Fibroblast of skin of back (primary cell): ENCODE measurements at places on chromosomes 1 and 21.
A peak's percentile ranks its signal among the peaks of the same experiment; 100 is the strongest.

DNA sequence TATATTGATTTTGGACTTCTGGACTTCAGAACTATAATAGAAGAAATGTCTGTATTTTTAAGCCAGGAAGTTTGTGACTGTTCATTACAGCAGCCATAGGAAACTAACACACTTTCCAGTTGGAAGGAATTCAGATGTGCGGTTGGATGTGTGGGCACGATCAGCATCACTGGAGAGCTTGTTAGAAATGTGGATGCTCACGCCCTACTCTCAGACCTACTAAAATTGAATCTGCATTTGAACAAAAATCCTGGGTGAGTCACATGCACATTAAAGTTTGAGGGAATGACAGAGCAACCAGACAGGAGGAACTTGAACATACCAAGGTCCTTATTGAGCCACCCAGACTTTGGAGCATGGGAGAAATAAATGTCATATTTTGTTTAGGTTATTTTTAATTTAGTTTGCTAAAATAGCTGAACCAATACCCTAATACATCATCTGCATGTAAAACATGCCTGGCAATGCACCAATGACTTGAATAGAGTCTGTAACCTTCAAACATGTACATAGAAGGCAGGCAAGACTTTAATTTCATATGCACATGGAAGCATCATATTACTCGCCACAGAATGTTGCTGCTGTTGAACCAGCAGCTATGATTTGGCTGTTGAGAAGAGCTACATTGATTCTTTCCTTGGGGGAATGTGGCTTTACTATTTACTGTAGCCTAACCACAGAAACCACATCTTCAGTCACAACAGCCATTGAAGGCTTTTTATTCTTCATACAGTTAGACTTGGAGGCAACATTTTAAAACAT, 346.2 kb downstream of the BARHL2 start:
- DNase-seq: peak; percentile 35

DNA sequence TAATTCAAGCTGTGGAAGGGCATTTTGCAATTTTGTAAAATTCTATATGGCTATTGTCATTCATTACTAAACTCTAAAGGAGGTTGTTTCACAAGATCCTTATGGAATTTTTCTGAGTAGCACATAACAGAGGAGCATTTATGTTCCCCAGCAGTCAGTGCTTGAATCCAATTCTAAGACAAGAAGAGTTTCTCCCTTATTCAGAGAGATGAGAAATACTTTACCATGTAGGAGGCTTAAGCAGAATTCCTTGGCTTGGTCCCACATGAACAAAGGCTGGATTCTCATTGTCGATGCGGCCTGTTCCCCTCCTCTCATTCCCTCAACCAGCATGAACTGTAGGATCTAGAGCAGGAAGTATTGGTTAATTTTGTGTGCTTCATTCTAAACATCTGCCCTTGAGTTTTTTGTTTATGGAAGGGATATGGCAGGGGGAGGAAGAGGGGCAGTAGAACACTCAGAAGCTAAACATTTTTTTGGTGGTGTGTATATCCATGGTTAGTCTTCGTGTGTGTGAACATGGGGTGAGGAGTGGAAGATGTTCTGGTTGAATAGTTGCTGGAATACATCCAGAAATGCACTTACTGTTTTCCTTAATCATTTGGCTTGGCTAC, 74.3 kb downstream of the LAMC1 start:
- peak; percentile 79 for DNase-seq

DNA sequence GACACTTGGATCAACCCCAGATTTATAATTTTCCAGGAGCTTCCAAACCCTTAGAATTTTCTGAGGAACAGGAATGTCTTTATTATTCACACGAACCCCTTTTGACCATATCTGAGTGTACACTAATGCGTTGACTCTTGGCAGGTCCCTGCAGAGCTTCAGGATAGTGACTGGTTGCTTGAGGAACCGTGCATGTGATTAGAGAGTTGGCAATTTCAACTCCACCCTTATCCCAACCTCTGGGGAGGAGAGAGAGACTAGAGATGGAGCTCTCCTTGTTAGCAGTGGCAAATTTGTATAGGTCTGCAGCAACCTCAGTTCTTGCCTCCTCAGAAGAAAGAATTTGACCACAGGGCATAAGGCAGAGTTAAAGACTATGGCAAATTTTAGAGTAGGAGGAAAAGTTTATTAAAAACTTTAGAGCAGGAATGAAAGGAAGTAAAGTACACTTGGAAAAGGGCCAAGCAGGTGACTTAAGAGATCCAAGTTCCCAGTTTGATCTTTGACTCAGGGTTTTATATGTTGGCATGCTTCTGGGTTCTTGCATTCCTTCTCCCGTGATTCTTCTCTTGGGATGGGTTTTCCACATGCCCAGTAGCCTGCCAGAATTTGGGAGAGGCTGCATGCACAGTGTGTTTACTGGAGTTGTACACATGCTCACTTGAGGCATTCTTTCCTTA, 93.8 kb upstream of the ETV3 start:
- DNase-seq: no peak

DNA sequence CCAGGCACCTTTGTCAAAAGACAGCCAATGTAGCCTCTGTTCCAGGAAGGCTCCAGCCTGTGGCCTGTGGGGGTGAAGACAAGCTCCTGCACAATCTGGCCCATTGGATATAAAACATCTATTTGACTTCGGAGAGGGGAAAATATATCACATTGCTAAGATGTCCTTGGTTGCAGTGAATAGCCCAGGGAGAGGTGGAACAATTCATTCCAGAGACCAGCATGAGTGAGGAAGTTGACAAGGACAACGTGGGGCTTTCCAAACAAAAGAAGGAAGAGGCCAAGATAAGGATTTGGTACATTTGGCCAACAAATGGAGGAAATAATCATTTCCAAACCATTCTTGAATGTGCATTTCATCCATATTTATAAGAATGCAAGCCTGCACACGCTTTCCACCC, 187.0 kb downstream of the ETS2 start:
- no peak for DNase-seq

- DNase-seq: no peak
Measured at GRCh38 chr1:78520216-78520615, 29.4 kb downstream of the PTGFR start.

DNA sequence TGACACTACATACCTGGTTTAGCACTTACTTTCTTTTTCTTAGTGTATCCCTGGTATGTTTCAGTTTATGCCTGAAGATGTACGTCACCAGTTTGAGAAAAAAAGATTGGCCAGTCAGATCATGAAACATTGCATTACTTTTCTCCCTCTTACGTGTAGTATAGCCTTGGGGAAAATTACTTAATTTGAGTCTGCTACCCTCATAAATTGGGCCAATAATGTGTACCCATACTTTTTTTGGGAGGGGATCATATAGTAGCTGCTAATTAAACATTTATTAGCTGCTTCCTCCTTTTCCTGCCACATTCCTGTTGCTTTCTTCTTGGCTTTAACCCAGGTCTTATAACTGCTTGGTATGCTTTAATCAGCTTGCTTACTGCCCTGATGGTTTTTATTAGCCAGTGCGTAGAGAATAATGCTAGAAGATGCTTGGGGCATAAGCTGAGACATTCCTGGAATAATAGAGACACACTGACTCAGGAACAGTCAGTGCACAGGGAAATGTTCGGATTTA, 32.1 kb downstream of the RABGAP1L start:
- DNase-seq: peak; percentile 75

GRCh38 chr1:164511001-164511705, 47.8 kb upstream of the PBX1 start:
- DNase-seq: no peak

GRCh38 chr1:33396188-33397124, 34.4 kb downstream of the PHC2 start:
- no peak for DNase-seq

- DNase-seq: peak; percentile 49
Measured at GRCh38 chr1:32334864-32335534, 1.0 kb downstream of the MARCKSL1 start.

GRCh38 chr1:63799820-63800219, 26.0 kb downstream of the ROR1 start:
- peak; percentile 65 for DNase-seq

DNA sequence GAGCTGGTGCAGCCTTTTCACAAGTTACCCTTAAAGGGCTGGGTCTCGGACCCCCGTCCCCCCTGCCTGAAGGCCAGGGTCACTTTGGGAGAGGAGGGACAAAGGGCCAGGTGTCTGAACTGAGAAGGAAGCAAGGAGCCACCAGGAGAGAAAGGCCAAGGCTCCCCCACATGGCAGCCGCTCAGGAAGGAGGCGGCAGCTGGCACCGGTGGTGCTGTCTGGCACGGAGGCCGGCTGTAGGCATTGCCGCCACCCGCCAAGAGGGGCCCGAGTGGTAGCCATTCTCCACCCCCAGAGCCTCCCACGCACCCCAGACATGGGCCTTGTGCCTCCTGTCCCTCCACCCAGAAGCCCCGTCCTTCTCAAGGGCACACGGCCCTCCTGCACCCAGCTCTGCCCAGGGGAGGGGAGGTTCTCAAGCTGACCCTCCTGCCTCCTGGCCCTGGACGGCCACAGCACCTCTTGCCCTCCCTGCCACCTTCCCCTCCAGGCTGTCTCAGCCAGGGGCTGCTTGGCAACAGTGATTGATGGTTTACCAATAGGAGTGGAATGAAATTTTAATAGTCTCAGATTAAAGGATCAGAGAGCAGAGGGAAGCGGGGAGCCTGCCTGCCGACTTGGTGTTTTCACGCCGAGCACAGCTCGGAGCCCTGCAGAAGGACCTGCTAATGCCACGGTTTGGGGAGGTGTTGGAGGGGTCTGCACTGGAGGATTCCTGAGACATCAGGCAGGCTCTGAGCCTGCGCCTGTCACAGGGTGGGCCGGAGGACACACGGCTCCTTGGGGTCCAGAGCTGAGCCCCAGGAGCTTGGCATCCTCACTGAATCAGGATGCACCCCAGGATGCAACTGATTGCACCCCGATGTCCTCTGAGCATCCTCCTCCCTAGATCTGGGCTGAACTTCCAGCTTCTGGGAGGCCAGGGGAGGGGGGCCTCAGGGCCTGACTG, 211.9 kb upstream of the VAMP3 start:
- no peak for DNase-seq

- DNase-seq: no peak
Measured at GRCh38 chr1:26351590-26352337, 2.2 kb downstream of the CRYBG2 start.

DNA sequence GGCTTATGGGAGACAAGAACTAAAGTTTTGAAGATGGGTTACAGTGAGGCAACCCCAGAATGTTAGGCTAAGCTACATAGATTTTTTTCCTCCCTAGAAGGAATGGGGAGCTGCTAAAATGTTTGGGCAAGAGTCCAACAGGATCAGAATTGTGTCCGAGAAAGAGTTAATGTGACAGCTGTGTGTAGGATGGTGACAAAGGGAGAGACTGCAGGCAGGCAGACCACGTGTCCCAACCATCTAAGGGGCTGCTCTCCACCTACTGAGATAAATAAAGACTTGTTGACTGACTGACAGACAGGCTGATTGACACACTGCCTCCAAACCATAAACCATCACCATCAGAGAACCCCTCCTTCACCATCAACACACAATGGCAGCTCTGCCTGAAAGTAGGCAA, 133.7 kb upstream of the CTTNBP2NL start:
- no peak for DNase-seq

GRCh38 chr1:233138788-233139585, 156.5 kb downstream of the PCNX2 start:
- DNase-seq: no peak

GRCh38 chr1:217431395-217431794, 199.5 kb downstream of the GPATCH2 start:
- no peak for DNase-seq

GRCh38 chr1:22727873-22728272, 17.2 kb downstream of the EPHB2 start:
- DNase-seq: no peak

DNA sequence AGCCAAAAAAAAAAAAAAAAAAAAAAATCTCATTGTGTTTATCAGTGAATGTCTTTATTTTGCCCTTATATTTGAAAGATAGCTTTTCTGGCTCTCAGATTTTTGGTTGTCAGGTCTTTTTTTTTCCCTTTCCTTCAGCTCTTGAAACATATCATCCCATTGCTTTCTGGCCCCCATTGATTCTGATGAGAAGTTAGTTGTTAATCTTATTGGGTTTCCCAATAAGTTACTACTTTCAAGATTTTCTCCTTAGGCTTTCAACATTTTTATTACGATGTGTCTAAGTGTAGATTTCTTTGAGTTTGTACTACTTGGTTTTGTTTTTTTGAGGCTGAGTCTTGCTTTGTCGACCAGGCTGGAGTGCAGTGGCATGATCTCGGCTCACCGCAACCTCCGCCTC, 14.7 kb upstream of the SOAT1 start:
- no peak for DNase-seq

DNA sequence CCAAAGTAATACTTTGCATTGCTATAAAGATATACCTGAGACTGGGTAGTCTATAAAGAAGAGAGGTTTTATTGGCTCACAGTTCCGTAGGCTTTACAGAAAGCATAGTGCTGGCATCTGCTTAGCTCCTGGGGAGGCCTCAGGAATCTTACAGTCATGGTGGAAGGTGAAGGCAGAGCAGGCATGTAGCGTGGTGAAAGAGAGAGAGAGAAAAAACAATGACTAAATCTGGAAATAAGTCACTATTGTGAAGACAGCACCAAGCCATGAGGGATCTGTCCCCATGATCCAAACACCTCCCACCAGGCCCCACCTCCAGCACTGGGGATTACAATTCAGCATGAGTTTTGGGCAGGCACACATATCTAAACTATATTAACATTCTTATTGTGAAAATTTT, 30.4 kb downstream of the SLC30A7 start:
- DNase-seq: no peak

GRCh38 chr1:114540821-114541220, 29.8 kb upstream of the TRIM33 start:
- DNase-seq: no peak

GRCh38 chr21:15309721-15310120, 244.9 kb upstream of the NRIP1 start:
- no peak for DNase-seq

GRCh38 chr1:197915862-197916499, 1.2 kb upstream of the LHX9 start:
- DNase-seq: peak; percentile 68

- no peak for DNase-seq
Measured at GRCh38 chr21:43720539-43721166, 1.7 kb downstream of the PDXK start.

DNA sequence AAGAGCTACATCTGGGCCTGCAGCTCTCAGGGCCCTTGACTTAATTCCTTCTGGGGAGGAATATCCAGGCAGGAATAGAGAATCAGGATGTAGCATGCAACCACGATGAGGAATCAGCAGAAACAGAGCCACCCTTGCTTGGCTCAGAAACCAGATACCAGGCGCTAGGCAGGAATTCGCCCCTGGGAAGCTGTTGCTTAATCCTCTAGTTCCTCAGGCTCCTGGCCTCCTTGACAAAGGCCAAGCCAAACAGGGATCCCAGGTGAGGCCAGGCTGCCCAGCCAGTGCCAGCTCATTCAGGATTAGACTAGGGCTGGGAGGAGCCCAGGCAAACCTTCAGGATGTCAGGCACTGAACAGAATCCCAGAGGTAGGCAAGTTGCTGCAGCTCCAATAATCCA, 48.2 kb upstream of the IRF2BP2 start:
- DNase-seq: peak; percentile 74

DNA sequence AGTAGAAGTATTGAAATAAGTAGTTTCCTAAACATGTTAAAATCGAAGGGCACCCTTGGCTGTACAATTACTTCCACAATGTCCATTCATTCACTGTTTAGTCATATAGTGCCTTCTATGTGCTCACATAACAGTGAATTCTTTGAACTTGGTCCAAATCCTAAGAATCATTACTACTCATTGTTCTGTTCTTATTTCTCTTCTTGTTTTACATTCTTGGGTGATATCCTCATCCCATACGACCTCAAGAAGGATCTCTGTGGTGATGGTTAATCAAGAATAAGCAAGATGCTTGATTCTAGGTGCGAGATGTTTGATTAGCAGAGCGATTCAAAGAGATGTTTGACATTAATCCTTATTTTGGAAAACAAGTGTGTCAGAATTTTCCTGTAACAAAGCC, 667.4 kb upstream of the ZP4 start:
- peak; percentile 80 for DNase-seq
